ENCODE measurements at places on chromosomes 1 and 21. TPM values are rescaled to one million over a fixed set of nuclear protein-coding genes. Genes with fewer than 3 reads are reported as not detected.

The MAN1A2 gene
- total RNA-seq = 68.2 TPM

GRCh38 chr1:115524236-115524635, 117.5 kb upstream of the VANGL1 start:
- no peak for DNase-seq

DNA sequence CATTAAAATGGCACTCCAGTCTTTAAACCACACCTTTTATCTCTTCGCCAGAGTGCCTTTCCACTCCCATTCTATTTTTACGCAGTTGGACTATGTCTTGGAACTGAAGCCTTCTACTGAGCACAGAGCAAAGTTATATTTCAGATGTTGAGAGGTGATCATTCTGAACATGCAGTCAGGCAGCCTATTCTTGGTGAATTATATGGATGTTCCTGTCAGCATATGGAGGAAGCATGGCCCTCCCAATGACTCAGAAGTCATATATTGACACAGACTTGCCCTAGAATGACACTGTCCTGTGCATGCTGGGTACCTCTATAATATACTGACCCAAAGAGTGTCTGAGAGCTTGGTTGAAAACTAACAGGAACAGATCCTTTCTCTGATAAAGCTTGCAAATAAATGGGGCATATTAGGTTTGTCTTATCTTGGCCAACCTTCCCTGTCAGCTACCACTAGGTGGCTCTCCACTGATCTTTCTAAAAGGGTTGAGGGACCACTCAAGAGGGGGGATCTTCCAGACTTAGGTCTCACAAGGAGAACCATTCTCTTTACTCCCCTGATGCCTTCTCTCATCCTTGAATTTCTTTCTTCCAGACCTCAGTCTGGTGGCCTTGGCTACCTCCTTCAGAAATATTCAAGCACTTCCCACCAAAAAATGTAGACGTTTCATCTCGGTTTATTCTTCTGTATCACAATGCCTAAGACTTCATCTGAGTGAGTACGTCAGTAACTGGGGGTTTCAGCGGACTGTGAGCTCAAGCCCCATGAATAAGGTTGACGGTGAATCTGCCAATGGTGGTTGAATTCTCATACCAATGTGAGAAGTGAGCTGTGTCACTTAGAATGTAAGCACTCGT, 11.8 kb upstream of the ALG14 start:
- no peak for DNase-seq

- DNase-seq = no peak
Observed at GRCh38 chr1:78603206-78603605, 17.0 kb upstream of the IFI44L start.

- no peak for DNase-seq
Observed at GRCh38 chr1:192873836-192874235, 65.0 kb downstream of the RGS2 start.

Data from pulmonary artery endothelial cell (primary cell).